Activated naive CD8-positive, alpha-beta T cell treated with anti-CD3 and anti-CD28 coated beads, Interleukin-2, amount 50 U/mL, for 16 hours (primary cell): ENCODE measurements at places on chromosomes 16 and 17.

DNA sequence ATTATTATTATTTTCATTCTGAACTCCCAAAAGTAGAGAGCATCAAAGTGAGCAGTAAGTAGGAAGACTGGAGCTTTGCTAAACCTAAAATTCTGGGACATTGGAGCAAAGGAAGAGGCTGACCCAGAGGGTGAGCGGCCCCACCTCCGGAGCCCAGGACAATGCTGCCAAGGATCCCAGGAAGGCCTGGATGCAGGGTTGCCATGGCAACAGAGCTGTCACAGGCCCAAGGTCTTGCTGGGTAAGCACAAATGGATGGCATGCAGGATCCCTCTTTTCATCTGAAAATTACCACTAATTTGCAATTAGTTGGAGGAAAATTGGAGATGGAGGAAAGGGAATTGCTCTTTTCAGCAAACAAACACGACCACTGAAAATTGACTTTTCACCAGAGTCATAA, 457.9 kb upstream of the CDH5 start:
- no peak for DNase-seq

GRCh38 chr17:49454050-49454449, 39.4 kb upstream of the PHB1 start:
- no peak for DNase-seq

DNA sequence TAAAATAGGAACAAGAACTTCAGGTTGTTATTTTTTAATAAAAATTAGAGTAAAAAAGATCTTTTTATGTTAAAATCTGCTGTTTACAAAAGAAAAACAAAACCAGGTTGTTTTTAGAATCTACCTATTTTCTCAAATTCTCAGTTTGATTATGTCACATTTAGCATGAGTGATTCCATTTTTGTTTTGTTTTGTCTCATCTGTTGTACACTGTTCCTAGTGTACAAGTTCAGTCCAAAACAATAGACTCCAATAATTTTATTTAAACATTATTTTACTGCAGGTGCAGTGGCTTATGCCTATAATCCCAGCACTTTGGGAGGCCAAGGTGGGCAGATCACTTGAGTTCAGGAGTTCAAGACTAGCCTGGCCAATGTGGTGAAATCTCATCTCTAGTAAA, 2142.7 kb downstream of the TP53TG3F start:
- DNase-seq: no peak

DNA sequence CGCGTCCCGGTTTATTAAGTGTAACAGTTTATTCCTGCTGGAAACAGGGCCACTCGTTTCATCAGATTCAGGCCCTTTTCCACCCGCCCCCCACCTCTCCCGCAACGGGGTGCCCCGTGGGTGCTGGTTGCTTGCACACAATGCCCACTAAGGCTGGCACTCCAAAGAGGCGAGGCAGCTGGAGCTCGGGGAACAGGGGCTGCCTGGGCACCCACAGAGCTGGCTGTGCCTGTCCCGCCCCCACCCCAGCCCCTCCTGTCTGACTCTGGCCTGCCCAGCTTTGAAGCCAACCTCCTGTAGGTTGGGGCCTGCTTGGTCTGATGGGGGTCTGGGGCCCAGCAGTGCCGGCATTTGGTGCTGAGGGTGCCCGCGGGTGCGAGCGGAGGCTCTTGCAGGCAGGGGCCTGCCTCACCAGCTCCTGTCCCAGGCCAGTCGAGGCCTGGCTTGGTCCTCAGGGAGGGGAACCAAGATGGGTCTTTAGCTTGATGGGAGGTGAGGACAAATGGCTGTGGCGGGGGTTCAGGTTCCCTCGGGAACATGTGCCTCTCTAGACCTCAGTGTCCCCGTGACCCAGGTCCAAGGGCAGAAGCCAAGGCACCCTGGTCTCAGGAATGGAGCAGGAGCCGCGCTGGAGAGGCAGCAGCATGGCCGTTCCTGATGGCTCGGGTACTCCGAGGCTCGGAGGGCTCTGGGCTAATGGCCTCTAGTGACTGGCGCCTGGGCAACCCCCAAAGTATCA, 20.1 kb downstream of the MYBBP1A start:
- DNase-seq: no peak

GRCh38 chr17:55757659-55758058, 6.8 kb downstream of the PCTP start:
- DNase-seq: no peak

DNA sequence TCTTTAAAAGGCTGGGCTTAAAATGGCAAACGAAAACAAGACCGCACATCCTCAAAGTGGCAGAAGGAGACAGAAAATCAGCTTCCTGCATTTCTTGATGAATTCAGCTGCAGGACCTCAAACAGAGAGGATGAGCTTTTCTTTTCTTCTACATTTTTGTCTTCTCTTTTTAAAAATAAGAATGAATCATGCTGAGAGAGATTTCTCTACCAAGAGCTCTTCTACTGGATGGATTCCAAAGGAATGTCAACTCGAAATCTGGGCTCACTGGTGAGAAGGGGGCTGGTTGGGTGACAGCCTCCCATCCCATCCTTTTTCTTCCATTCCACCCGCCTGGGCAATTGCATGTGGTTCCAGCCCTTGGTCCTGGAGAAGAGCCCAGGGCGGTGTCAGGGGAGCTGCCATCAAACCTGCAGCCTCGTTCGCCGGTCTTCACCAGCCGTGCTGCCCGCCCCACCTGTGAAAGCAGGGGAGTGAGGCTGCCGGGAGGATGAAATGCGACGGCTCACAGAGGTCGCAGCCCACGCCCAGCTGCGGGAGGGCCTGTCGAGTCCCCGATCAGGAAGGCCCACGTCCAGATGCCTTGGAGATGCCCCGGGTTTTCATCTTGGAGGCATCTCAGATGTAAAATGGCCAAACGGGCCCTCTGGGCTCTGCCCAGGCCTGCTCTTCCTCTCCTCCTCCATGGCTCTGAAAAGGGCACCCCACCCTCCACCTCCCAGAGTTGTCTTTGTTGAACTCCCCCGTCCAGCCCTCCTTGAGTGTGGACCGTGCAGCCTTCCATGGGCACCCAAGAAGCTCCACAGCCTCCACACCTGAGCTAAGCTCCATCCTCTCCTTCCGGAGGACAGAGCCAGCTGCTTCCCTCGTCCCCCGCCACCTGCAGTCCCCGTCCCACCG, 121.9 kb downstream of the FOXL1 start:
- no peak for DNase-seq

- DNase-seq: no peak
Observed at GRCh38 chr17:14296166-14296910, 4.5 kb upstream of the HS3ST3B1 start.

DNA sequence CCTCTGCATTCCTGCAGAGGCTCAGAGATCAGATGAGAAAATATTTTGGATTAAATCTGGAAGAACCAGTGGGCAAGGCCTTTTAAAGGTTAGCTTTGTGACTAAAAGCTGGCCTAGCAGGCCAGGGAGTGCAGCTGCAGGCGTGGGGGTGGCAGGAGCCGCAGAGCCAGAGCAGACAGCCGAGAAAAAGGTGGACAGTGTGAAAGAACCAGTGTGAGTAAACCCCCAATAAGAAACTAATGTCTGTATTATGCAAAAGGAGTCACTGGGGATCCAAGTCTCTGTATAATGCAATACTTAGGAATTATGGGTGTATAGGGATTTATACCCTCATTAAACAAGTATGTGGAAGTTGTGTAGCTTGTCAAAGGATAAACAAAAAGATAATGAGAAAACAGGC, 21.4 kb upstream of the SPACA3 start:
- no peak for DNase-seq

GRCh38 chr17:21213638-21214014, 335 bp downstream of the TMEM11 start:
- no peak for DNase-seq
